Inflammatory macrophage (primary cell): ENCODE measurements at places on chromosomes 5 and 9.

DNA sequence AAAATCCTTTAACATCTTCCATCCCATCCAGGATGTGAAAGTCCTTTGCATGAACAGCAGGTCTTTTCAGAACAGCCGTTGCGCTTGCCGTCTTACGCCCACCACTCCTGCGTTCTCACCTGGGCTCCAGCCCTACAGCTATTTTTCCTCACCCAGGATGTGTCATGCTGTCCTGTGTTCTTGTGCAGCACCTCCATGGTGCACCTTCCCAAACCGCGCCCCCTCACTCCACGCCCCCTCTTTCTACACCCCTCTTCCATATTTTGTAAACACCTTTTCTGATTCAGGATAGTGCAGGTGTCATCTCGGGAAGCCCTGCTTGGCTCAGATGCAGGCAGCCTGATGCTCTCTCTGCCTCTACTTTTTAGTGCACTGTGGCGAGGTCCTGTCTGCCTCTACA is 18.4 kb downstream of the CAMK4 start:
- DNase-seq: no peak

DNA sequence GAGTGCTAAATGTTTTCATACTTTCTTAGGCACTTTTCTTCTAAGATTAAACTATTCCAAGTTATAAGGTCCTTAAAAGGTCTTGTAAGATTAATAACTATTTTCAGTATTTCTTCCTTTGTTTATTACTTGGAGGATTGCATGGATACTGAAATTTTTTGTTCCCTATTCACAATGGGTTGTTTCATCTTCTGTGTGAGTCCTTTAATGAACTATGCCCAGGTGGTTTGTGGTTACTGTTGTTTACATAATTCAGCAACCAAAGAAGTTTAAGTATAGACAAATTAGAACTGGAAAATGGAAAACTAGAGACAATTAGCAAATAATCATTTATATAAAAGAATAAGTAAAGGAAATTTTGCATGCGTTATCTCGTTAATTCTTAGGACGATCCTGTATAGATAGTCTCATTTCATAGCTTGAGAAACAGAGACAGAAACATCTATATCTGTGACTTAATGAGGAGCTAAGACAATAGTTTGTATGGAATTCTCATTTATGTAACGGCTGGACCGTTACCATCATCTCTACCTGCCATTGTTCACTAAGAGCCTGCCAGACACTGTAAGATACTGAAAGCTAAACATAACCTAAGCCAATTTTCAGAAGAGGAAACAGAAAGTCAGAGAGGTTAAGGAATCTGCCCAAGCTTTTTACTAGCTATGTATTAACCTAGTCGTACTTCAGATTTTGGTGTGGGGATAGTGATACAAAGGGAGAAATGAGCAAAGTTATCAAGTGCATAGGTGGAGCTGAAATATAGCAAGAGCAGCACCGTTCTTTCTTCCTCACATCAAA is 148.2 kb downstream of the PAM start:
- no peak for DNase-seq

DNA sequence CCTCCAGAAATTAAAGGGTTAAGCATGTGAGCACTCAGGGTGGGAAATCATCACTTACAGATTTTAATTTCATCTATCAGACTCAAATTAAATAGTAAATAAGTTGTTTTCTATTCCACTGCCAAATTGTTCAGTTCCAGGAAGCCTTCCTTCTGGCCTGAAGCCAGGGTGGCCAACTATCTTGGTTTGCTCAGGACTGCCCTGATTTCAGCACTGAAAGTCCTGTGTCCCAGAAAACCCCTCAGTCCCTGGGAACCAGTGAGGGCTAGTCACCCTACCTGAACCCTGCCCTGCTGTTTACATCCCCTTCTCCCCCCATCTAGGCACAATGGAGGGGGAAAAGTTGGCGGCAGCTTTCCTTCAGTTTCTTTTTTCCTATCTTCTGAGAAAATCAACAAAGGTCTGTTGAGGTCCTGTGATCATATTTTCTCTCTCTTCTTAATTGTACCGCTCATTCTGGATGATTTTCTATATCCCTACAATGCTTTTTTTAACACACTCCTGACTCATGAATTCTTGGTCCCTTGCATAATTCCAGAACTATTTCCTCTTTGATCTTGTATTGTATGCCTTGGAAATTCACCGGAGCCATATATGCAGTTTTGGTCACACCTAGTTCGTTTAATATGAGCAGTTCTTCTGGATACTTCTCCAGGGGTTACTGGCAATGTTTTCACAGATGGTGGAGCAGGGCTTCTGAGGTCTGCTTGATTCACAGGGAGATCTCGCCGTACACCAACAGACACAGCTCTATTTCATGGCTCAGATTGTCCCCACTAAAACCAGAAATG is 103.8 kb downstream of the MAP1B start:
- DNase-seq: no peak

GRCh38 chr9:38309324-38310195 is 82.9 kb upstream of the ALDH1B1 start:
- DNase-seq: no peak

- DNase-seq: peak; percentile 54
These were observed 154.4 kb downstream of the AUH start for GRCh38 chr9:91207397-91207728.

DNA sequence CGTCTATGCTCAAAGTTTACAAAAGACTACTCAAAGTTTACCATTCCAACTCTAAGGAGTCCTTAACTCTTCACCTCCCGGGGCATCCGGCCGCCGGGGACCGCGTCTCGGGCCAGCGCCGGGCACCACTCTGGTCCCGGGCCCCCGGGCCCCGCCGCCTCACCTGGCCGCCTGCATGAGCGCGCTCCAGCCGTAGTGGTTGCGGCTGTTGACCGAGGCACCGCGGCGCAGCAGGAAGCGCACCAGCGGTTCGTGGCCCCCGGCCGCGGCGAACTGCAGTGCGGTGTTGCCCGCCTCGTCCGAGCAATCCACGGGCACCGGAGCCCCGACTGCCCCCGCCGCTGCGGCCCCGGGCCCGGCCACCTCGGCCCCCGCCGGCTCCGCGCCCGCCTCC is 388 bp downstream of the ANKS6 start:
- DNase-seq: no peak

GRCh38 chr5:56039985-56040384 is 45.2 kb upstream of the IL6ST start:
- peak; percentile 54 for DNase-seq

DNA sequence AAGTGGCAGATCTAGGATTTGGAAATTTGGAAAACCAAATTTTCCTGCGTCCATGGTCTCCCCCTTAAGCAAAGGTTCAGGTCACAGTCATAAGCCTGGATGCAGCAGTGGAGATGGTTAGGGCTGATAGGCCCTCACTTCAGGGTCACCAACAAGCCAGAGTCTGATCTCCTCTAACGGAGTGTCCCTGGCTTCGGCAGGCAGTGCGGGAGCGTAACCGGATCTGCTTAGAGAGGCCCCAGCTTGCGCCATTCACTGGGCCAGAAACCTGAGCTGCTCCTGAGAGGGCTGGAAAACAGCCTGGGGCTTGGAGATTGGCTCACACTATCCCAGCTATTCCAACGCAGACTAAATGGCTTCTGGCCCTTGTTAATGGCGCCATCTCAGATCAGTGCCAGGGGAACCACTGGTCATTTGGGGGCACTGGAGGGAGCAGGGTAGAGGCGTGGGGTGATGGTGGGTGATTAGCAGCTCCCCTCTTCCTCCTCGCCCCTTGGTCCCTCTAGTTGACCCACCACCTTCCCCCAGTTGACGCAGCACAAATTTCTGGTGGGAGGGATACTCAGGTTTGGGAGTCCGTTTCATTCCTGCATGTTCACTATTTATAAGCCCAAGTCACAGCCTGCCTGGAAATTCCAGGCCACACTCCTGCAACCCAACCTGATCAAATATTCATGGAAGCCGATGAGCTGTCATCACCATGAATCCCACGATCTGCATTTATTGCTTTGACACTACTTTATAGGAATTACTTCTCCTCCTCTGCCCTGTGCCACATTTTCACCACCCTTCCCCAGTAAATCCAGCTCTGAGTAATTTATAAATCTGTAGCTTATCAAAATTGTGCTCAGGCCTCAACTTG is 134.6 kb upstream of the CPEB4 start:
- no peak for DNase-seq

- no peak for DNase-seq
These were observed 719 bp downstream of the MIGA2 start for GRCh38 chr9:129036923-129037766.

- no peak for DNase-seq
These were observed 222.8 kb upstream of the MSX2 start for GRCh38 chr5:174501461-174502069.

- DNase-seq: no peak
These were observed 1.7 kb upstream of the RECK start for GRCh38 chr9:36035006-36035405.

DNA sequence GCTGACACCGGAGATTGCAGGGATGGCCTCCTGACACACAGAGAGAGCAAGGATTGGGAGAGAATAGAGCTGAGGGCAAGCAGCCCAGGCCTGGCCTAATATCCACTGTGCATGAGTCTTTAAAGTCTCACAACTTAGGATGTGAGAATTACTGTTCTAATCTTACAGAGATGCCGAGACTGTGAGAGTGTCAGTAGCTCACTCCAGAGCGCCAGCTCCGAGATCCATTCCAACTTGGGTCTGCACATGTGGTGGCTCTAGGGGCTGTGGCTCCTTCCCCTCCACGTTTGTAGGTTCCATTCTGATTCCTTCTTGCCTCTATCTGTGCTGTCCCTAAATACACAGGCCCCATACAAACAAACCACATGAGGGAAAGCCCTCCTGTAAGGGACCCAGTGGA is 304.6 kb downstream of the MLLT3 start:
- no peak for DNase-seq

- no peak for DNase-seq
These were observed 162.7 kb upstream of the IRX2 start for GRCh38 chr5:2914022-2914661.

GRCh38 chr9:7935681-7936080 is 136.1 kb upstream of the DMAC1 start:
- DNase-seq: peak; percentile 10

DNA sequence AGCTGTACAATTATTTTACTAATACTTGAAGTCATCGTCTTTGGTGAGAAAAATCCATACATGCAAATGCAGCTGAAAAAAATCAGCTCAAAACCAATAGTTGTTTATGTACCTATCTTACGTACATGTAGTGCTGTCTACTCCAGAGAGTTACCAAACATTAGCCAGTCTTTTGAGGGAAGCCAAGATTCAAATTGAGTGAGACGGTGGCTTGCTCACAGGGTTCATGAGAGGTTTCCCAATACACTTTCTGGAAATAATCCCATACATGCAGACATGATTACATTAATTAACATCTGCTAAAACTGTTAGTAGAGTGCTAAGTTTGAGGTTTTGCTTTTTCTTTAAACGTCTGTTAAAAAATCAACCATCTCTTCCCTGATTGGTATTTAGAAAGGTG is 2.3 kb downstream of the C9orf72 start:
- DNase-seq: peak; percentile 58

- no peak for DNase-seq
These were observed 416.8 kb downstream of the NFIB start for GRCh38 chr9:13896922-13897835.

DNA sequence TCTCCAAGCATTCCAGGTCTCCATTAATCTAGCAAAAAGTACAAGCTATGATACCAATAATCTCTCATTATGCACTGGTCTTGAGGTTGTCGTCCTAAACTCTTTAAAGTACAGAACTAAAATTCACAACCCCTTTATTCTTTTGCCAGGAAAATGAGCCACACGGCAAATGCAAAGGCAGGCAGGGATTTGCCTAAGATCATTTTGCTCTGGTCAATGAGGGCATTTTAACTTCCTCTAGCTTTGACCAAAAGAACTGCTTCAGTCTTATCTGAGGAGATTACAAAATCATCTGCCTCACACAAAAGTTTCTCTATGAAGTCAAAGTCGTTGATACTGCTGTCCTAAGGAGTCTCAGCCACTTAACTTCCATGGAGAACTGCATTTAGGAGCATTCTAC is 51.8 kb downstream of the EPB41L4B start:
- no peak for DNase-seq

DNA sequence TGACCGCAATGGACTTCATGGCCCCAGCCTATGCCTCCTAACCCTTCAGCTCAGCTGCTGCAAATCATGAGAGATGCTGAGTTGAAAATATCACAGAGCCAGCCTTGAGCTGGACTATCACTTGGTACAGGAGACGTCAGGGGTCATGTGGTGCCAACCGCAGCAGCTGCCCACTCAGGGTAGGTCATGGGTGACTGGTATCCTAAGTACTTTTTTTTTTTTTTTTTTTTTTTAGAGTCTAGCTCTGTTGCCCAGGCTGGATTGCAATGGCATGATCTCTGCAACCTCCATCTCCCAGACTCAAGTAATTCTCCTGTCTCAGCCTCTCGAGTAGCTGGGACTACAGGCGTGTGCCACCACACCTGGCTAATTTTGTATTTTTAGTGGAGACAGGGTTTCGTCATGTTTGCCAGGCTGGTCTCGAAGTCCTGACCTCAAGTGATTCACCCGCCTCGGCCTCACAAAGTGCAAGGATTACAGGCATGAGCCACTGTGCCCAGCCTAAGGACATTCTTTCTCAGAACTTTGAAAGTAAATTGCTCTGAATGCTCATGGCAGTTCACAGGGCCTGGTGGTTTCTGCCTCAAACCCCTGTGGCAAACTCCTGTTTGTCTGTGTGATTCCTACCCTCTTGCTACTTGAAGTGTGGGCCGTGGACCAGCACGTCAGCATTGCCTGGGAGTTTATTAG is 21.3 kb downstream of the WWC1 start:
- no peak for DNase-seq

DNA sequence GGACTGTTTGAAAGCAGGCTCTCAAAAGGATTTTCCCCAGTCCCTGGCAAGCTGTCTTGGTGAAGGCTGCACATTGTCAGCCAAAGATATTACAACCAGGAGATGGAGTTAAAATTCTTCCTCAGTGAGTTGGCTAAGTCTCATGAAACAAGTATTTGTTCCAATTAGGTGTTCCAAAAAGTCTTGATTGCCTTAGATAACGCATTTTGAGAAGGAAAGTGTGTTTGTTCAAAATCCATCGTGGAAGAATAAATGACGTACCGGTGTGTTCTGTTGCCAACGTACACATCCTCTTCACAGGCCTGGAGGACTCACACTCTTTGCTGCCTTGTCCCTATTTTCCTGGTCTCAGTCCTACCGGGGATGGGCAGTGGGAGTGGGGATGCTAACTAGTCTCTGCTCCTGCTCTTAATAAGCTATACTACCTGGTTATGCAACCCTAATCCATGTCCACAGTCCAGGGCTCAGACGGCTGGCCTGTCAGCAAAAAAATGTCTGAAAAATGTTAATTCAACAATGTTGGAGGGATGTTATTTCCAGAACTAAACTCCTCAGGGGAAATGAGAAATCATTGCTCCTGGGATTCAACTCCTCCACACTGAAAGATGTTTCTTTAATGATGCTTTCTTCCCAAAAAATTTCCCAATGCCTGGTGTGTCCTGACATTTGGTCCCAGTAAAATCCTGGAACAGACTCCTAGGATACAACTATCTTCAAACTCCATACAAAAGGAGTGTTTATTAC is 175.3 kb upstream of the KLF9 start:
- no peak for DNase-seq

GRCh38 chr5:14768508-14769365 is 102.8 kb downstream of the ANKH start:
- DNase-seq: no peak
